GM18507 (cell line): ENCODE measurements at places on chromosomes 6 and 20.
A peak's percentile ranks its signal among the peaks of the same experiment; 100 is the strongest.

DNA sequence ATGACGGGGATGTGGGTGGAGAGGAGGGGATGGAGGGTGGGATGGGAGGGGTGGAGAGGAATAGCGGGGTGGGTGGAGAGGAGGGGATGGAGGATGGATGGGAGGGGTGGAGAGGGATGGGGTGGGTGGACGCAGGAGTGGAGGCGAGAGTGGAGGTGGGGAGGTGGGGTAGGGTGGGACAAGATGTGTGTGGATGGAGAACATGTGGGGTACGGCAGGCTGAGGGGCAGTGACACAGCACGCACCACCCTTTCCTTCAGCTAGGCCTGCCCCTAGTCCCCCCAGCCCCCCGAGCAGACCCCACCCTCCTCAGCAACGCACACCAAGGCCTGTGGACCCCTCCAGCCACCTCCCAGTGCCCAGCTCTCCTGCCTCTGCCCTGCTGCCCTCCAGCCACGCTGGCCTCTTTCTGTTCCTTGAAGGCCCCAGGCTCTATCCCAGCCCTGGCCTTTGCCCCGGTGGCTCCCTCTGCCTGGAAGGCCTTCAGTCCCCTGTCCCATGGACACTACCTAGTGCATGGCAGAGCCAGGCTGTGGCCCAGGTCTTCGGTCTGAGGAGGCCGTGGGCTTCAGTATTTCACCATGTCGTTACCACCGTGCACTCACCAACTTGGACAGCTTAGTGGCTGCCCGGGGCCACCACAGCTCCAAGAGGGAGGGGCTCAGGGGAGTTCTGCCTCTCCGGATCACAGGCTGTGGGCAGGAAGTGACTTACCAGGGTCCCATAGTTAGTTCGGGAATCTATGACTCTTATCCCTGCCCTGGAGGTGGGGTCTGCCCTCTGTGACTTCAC, 78.4 kb upstream of the PMEPA1 start:
- DNase-seq, result no peak

GRCh38 chr20:15654208-15654649, 919.0 kb downstream of the KIF16B start:
- DNase-seq, result peak; percentile 11

GRCh38 chr6:121865811-121866210, 430.4 kb downstream of the GJA1 start:
- no peak for DNase-seq

DNA sequence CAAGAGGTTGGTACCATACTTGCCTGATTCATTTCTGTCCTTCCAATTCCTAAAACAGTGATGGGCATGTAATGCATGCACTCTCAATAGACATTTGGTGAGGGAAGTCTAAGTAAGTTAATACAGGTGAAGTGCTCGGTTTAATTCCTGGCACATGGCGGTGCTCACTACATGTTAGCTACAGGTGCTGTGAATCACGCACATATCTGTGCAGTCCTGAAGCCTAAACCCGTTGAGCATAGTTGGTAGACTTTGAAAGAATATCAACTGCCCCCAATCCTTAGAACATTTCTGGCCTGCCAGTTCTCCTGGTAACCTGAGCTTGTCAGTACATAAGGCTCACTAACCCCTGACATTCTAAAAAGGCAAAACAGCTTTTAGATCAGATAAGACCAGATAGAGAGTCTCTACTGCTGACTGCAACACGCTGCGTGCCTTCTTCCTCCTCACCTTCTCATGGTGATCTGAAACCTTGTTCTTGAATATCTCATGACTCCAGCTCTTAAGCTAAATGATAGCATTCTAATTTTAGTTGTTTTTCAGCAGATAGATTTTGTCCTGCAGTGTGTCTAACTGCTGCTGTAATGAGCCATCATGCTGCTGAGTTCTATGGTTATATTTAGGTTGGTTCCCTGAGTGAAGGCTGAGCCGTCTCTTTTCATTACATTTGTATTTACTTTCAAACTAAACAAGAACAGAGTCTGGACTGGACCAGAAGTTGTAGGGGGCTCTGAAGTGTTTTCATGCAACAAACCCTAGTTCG, 328.5 kb upstream of the QKI start:
- no peak for DNase-seq

- DNase-seq, result no peak
These were observed 405.9 kb upstream of the BTBD3 start for GRCh38 chr20:11511821-11512220.

- DNase-seq, result no peak
These were observed 90.7 kb upstream of the PRDM1 start for GRCh38 chr6:105995391-105995865.

GRCh38 chr20:24783631-24784492, 165.2 kb upstream of the CST7 start:
- DNase-seq, result peak; percentile 22

GRCh38 chr20:61047515-61047914, 204.5 kb upstream of the CDH4 start:
- DNase-seq, result no peak

- DNase-seq, result no peak
These were observed at the start of gene TFAP2C for GRCh38 chr20:56628873-56629463. Gene TFAP2C, plus strand, starts transcription at chr20:56629306. Its CDS starts 239 bp downstream, at chr20:56629545.

DNA sequence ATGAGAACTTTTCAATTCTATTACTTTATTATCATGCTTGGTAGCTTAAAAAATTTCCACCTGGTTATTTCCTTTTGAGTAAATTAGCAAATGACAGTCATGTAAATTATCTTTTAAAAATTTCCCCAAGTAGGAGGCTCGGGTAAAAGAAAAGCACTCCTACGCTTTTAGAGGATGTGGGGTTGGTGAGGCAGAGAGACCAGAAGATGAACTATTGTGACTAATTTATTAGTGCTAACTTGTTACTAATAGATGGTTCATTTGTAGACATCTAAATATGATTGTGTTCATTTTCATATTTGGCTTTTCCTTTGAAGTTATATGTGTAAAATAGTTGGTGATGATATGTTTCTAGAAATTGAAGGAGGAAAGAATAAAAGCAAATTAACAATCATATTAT, 27.0 kb downstream of the ZNF292 start:
- DNase-seq, result peak; percentile 17
